ENCODE measurements at places on chromosomes 1 and 21.
A peak's percentile ranks its signal among the peaks of the same experiment; 100 is the strongest.

GRCh38 chr1:165494949-165495857 is 48.6 kb upstream of the LRRC52 start:
- no peak for DNase-seq

DNA sequence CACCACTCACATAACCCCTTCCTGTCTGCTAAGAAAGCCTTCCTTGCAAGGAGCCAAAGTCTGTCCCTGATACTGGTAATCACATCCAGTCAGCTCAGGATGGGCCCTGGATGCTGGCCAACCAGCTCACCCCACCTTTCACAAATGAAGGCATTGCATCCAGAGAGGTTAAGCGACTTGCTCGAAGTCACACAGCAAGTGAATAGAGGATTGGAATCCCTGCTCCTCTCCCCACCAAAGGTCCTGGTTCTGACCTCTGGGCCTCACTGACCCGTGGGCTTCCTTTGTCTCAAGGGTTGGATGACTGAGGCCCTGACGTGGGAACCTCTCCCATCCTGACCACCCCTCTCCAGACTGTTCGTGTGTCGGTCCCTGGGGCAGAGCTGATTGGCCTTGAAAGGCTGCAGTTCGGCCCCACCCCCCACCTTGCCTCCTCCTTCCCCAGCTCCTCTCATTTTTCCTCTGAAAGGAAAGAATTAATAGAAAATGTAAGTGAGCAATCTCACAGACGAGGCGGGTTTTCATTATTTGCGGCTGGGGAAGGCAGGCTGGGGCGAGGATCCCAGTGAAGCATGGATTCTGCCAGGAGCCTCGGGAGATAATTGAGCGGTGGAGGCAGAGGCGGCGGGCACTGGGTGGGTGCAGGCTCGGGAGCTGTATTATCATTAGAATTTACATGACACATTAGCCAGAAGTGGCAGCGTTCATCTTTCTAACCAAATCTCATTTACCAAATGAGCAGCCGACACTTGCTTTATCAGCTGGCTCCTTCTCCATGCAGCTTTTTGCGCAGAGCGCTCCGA is 101.5 kb upstream of the CSF3R start:
- DNase-seq: no peak

DNA sequence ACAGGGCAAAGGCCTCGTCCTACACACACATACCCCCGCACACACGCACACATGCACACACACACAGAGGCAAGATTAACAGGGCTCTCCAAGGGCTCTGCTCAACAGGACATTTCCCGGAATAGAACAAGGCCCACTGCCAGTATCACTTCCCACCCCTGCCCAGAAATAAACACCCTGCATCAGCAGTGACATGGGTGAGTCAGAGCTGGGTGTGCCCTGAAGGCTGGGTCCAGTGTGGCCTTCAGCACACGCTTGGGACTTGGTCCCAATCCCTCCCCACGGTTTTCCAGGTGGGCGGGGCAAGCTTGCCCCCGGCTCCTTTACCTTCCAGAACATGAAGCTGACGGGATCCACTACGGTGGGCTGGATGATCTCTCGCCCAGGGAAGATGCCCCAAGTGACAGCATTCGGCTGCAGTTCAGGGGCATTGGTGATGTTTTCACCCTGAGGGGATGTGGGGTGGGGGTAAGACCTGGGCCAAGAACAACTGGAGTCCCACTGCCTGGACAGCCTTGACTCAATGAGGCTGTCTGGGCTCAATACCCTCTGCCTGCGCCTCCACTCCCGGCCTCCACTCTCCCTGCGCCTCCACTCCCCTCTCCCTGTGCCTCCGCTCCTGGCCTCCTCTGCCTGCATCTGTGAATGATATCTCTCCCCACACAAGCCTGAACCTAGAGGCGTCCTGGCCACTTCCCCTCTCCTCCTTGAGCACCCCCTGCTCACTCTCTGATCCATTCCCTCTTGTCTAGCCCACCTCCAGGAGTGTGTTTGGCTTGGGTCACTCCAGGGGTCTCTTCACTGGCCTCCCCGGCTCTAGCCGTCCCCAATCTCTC is 14.7 kb downstream of the MTHFR start:
- DNase-seq: peak; percentile 99

DNA sequence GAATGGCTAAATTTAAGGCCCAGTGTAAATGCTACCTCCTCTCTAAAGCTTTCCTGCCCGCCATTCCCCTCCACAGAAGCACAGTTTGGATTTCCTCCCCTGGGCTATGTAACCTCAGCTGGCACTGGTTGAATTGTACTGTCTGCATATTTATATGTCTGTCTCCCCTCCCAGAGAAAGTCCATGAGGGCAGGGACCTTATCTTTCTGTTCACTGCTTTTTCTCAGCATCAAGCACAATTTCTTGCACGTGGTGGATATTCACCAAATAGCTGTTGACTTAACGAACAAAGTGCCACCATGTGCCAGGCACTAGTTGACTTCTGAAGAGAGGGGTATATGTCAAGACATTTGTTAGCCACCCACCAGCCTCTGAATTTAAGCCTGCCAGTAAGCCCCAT is 9.5 kb upstream of the PDIK1L start:
- DNase-seq: no peak

GRCh38 chr1:81998165-81998564 is 197.4 kb downstream of the ADGRL2 start:
- DNase-seq: no peak

DNA sequence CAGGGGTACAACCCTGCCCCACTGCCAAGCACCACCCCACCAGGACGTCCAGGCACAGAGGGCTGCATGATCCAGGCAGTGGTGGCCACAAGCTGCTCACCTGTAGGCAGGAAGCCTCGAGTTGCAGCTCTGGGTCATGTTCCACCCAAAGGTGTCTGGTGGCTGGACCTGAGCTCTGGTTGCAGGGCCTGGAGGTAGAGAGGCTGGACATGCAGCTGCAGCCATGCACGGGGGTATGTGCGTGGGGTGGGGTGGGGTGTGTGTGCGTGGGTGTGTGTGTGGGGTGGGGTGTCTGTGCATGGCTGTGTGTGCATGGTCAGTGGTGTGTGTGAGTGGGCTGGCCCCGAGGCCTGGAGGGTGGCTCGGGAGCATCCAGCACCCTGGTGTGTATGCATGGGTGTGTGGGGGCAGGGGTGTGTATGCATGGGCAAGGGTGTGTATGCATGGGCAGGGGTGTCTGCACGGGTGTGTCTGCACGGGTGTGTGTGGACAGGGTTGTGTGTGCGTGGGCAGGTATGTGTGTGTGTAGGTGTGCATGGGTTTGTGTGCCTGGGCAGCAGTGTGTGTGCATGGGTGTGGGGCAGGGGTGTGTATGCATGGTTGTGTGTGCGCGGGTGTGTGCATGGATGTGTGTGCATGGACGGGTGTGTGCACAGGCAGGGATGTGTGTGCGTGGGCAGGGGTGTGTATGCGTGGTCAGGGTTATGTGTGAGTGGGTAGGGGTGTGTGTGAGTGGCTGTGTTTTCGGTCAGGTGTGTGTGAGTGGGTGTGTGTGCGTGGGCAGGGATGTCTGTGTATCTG is 15.6 kb downstream of the ARHGEF16 start:
- no peak for DNase-seq

- DNase-seq: no peak
Observed at GRCh38 chr1:189992856-189993255, 484.8 kb downstream of the BRINP3 start.

- DNase-seq: no peak
Observed at GRCh38 chr1:215282557-215282956, 200.0 kb downstream of the KCNK2 start.

- DNase-seq: no peak
Observed at GRCh38 chr21:46091118-46091517, 6.8 kb upstream of the COL6A2 start.

GRCh38 chr1:64540265-64540791 is 70.4 kb downstream of the CACHD1 start:
- no peak for DNase-seq

DNA sequence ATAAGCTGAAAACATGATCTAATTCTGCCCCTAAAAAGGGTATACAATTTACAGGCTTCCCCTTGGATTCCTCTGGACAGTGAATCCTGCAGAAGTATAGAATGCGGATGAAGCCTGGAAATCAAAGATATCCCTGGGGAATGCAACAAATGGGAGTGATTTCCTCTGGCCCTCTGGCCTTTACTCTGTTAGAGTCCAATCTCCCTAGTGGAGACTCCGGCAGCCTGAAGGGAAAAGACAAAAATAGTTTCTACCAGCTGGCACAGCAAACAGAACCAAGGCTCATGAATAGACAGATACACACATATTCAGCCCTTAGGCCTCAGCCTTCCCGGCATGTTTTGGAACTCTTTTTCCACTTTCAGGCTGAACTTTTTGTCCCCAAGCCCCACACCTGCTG is 3.9 kb upstream of the LRRC52 start:
- DNase-seq: peak; percentile 53

DNA sequence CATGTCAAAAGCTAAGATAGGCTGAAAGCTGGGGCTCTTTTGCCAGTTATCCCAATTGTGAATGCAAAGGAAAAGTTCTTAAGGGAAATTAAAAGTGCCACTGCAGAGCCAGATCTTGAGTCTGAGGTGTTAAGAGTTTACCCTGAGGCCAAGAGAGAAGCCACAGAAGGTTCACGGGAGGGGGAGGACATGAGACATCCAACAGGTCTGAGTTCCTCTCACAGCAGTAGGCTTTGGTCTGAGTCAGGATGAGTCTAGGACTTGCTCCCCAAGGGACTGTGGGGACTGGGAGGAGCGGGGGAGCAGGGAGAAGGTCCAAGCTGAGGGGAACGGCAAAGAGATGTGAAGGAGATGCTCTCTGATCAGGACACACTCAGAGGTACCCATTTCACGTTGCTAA is 411.2 kb upstream of the CAMK1G start:
- no peak for DNase-seq

GRCh38 chr1:50497007-50497406 is 73.8 kb upstream of the DMRTA2 start:
- DNase-seq: no peak

DNA sequence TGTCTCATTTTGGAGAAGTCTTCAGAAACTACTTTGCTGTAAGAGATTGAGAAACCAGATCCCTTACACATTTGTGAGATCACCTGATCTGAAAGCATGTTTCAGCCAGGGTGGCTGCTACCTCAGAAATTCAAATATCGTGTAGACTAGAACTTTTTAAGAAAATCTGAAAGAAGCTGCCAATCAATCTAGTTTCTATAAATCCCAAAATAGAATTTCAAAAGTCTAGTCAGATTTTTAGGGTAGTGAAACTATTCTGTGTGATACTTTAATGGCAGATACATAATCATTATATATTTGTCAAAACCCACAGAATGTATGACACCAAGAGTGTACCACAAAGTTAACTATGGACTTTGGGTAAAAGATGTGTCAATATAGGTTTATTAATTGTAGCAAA is 79.9 kb upstream of the PLPPR5 start:
- no peak for DNase-seq

- no peak for DNase-seq
Observed at GRCh38 chr1:226497991-226498639, 50.4 kb upstream of the STUM start.

DNA sequence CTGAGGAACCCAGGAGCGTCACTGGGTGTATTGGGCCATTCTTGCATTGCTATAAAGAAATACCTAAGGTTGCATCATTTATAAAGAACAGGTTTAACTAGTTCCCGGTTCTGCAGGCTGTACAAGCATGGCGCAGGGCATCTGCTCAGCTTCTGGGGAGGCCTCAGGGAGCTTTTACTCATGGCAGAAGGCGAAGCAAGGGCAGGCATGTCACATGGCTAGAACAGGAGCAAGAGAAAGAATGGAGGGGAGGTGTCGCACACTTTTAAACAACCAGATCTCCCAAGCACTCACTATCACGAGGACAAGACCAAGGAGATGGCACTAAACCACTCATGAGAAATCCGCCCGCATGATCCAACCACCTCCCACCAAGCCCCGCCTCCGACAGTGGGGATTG is 65.2 kb downstream of the PSMG1 start:
- no peak for DNase-seq

DNA sequence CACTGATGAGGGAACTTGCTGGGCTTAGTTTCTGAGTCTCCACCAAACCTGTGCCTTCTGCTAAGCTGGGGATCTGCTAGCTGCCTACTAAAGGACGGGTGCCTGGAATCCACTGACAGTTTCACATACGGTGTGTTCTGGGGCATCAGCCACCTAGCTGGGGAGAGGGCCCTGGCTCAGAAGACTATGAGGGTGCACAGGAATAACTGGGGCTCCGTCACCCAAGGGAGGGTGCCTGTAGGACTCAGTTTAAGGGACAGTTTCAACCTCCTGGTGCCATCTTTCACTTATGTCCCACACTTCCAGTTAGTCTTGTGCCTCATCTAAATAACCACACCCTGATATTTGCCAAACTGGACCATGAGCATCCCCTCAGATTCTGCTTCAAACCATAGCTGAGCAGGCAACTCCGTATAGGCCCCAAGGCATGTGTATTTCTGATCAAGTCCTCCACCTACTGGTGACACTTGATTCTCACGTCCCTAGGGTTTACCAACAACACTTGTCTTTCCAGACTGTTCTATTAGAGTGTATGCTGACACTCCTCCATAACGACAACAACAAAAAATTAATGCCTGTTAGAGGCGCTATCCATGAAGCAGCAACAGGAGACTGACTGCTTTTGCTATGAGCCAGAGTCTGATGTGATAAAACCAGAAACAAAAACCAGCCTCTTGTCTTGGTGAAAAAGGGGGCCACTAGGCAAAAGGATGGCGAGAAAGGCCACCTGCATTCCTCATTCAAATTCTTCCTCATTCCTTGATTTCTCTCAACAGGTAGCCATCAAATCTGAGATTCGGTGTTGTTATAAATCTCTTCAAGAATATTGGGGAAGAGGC is 55.0 kb upstream of the PAXBP1 start:
- DNase-seq: peak; percentile 54

- DNase-seq: no peak
Observed at GRCh38 chr1:85597709-85598108, 17.1 kb downstream of the CCN1 start.

GRCh38 chr1:234748066-234748465 is 138.1 kb upstream of the IRF2BP2 start:
- no peak for DNase-seq

DNA sequence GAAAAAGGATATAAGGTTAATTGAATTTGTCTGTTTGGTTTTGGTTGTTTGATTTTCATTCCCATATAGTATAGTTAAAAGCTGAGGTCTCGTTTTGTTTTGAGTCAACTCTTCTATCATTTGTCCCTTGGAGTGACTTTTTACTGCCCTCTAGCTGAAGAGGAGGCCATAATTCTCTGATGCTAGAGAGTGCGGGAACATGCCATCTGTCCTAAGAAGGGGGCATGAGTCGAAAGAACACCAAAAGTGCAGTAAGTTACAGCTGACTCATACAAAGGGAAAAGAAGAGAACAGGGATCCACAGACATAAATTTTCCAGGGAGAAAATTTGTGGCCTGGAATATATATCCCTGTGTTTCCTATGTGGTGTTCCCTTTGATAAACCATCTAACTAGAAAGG is 4.1 kb downstream of the KRTAP21-3 start:
- DNase-seq: no peak

DNA sequence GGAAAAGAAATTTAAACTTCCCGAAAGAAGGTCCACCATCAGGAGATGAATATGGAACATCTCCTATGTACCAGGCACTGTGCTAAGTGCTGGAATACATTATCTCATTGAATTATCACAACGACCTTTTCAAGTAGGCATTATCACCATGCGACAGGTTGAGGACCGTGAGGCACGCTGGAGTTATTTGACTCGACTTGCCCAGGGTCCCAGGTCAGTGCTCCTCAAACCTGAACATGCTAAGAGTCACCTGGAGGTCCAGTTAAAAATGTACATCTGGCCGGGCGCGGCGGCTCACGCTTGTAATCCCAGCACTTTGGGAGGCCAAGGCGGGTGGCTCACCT is 15.9 kb upstream of the AGTRAP start:
- no peak for DNase-seq

GRCh38 chr1:245085508-245086095 is 69.2 kb upstream of the KIF26B start:
- DNase-seq: peak; percentile 86

Data from myocyte (in vitro differentiated cells).